ENCODE measurements at places on chromosomes 11 and 22.

- DNase-seq = no peak
Observed at GRCh38 chr11:125949271-125950177, 3.7 kb downstream of the VSIG10L2 start.

DNA sequence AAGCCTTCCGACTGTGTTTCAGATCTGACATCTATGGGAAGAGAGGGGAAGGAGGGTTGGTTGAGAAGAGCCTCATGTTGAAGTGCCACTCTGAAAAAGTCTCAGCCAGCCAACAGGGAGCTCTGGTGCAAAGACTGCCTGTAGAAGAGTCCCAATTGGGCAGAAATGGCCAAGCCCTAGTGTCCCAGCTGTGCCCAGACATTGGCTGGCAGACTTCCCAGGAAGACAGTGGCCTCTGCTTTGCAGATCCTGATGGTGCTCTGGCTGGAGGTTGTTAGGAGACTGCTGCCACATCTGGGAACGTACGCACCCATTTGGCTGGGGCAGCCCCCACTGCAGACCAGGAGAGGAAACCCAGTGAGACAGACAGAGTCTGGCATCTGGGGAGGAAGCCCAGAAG, 3.2 kb upstream of the PLA2G3 start:
- DNase-seq = no peak

DNA sequence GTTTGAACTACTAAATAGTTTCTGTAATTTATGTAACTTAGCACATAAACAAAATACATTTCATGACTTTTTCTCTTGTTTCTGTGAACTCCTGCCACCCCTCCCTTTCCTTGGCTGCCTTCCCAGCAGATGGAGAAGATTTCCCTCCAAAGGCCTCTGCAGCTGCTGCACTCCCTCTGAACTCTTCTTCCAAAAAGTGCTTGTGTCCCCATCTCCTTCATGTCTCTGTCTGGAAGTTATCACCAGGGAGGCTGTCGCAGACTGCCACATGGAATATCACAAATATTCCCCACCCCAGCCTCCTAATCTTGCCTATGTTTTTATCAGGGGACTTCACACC, 1068.3 kb downstream of the OPCML start:
- DNase-seq = no peak

- DNase-seq = no peak
Observed at GRCh38 chr11:108790501-108791299, 125.8 kb downstream of the DDX10 start.

DNA sequence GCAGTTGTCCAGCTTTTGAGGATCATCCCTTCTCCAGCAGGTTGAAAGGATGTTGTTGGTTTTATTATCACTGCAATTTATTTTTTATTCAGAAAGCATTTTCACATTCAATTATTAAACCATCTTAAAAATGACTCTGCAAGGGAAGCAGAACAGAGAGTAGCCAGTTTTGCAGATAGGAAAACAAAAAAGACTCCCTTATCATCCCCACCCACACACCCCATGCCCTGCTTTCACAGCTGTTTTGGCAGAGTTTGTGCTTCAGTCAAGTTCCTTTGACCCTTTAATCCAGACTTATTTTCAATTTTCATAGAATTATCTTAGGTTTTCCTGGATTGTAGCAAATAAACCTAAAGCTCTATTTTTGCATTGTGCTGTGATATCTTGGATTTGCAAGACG, 44.4 kb downstream of the MUC15 start:
- no peak for DNase-seq

GRCh38 chr11:60879971-60880588, 12.7 kb downstream of the ZP1 start:
- DNase-seq = no peak

GRCh38 chr11:72038491-72038890, 39.8 kb downstream of the IL18BP start:
- DNase-seq = no peak

DNA sequence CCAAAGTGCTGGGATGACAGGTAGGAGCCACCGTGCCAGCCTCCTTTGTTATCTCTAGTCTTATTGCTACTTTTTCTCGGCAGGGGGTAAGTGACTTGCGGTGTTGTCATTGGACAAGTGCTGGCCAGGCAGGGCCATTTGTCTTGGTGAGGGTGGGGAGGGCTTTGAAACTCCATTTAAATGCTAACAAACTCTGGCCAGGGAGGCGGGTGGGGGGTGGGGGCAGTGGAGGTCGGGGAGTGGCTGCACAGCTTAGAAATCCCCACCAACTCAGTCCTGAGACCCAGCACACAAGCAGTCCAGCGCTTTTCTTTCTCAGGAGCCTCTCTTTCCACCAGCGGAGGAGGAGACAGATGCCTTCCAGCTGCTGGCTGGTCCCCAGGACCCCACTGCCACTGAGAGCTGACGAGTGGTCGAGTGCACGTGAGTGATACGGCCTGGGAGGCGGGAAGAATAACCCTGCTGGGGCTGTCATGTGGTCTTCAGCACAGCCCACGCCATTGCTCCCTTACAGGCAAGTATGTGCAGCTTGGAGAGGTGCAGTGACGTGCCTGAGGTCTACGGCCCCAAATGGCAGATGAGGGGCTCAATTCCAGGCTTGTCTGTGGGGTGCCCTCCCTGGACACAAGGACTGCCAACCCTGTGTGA, 24.2 kb upstream of the OSBPL5 start:
- DNase-seq = no peak

- DNase-seq = no peak
Observed at GRCh38 chr11:70510106-70510505, 111.8 kb downstream of the CTTN start.

DNA sequence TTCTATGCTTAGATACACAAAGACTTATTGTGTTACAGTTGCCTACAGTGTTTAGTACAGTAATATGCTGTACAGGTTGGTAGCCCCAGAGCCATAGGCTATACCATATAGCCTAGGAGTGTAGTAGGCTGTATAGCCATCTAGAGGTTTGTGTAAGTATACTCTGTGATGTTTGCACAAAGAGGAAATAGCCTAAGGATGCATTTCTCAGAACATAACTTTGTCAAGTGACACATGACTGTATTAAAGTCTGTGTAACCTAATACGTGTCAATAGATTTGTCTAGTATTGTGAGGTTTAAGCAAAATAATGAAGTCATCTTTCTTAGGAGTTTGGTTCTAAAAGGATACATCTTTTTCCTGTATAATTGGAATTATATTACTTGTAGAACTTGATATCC, 5.5 kb downstream of the ZC3H12C start:
- no peak for DNase-seq

DNA sequence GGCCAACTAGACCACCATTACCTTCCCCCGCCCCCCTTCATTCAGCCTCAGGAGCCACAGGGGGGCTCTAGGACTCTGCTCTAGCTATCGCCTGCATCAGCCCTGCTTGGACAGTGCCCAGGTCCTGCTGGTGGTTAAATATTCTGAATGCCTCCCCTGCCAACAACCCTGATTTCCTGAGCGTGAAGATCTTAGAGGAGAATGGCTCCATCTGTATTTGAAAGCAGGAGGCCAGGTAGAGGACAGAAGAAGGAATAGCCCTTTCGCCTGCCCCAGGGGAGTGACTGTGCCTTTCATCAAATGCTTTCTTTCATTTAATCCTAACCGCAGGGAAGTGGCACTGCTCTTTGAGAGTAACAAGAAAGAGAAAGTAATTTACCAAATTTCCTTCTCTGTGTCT, 69.2 kb downstream of the ISX start:
- no peak for DNase-seq

GRCh38 chr11:46659908-46660307, 40.5 kb downstream of the ARHGAP1 start:
- DNase-seq = no peak

GRCh38 chr11:20013346-20014066, 146.8 kb downstream of the DBX1 start:
- DNase-seq = peak; percentile 49

- no peak for DNase-seq
Observed at GRCh38 chr11:65488273-65489034, 10.4 kb upstream of the MALAT1 start.

DNA sequence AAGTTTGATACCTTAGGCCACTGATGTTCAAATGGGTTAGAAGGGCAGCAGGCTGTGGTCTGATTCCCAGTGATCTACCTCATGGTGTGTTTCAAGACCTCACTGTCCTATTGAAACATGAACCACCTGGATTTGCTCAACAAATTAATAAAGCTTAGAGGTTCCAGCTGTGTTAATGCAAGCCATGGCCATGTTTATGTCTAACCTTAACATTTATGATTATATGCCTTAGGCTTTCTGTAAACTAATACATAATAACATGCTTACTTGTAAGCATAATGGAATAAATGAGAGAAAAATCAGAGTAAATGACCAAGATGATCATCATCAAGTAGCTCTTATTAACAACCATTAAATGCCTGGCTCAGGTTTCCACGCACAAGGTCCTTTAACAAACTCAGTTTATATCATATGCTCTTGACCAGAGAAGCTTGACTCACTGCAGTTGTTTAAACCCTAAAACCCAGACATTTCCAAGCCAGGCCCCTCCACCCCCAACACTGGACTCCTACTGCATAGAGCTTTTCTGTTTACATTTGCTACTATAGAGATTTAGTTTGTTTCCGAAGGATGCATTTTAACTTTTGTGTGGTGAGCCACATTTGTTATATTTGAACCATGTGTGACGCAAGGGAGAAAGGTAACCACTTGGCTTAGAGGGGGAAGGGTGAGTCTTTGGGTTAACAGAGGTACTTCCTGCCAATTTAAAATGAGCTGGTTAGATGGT, 43.7 kb downstream of the KREMEN1 start:
- DNase-seq = no peak

GRCh38 chr11:76729214-76729613, 53.9 kb upstream of the TSKU start:
- no peak for DNase-seq

DNA sequence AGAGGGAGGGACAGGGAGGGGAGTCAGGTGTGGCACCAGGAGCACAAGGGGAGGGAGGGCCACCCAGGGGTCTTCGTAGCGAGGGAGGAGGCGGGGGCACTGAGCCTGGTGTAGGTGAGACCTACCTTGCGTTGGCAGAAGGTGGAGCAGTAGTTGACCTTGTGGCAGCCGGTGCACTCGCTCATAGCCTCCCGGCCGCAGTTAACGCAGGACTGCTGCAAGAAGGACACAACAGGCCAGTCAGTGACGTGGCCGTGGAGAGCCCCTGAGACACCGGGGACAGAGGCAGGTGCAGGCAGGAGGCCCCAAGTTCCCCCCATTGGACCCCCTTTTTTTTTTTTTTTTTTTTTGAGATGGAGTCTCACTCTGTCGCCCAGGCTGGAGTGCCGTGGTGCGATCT, 16.8 kb downstream of the DRD4 start:
- DNase-seq = no peak

GRCh38 chr22:24976442-24977218, 24.1 kb downstream of the KIAA1671 start:
- no peak for DNase-seq

DNA sequence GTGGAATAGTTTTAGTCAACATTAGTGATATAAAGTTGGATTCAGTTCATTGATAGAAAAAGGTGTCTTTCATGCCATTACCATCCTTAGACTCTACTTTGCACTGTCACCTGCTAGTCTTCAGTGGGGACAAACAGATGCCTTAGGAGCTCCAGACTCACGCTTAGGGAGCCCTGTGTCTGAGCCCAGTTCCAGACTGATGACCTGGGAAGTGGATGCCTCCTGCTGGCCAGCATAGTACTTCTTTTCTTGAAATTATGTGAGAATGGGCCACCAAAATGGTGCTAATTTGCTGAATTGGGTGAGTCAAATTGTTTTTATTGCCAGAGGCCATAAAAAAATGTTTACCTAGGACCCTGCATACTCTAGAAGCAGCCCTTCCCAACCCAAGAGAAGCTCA, 53.9 kb downstream of the NOX4 start:
- DNase-seq = no peak

- no peak for DNase-seq
Observed at GRCh38 chr22:41885516-41885915, 29.4 kb downstream of the SHISA8 start.

GRCh38 chr11:43987384-43988039, 45.1 kb downstream of the C11orf96 start:
- no peak for DNase-seq

DNA sequence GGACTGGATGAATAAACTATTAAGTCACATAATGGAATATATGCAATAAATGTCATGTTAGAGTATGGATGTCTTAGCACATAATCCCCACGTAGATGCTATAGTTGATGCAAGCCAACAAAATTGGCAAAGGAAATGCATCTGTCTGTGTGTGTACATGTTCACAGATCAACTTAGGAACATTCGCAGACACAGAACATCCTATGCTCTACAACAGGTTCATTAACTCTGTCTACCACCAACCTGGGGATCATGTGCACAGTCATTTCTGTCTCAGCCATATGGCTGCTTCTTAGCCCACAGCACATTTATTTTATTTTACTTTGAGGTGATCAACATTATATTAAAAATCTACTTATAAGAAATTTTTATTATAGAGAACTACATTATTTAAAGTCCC, 4.9 kb downstream of the MSANTD4 start:
- DNase-seq = no peak

- no peak for DNase-seq
Observed at GRCh38 chr11:115721296-115721995, 217.2 kb upstream of the CADM1 start.

DNA sequence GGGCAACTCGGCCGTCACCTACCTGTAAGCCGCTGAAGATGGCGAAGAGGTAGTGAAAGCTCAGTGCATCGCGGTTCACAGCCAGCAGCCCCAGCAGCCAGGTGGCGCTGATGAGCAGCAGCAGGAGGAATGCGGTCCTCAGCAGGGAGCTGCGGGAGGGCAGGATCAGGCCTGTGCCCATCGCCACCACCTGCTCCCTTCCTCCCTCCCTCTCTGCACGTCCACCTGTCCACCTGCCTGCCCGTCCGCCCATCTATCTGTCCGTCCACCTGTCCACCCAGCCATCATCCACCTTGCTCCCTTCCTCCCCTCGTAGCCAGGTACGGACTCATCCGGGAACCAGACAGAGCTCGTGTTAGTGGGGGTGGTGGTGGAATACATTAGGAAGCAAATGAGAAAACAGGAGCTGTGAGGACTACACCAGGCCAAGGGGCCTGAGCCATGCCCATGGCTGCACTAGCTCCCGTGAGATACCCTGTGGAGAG, 32.2 kb downstream of the TRMU start:
- DNase-seq = peak; percentile 20

DNA sequence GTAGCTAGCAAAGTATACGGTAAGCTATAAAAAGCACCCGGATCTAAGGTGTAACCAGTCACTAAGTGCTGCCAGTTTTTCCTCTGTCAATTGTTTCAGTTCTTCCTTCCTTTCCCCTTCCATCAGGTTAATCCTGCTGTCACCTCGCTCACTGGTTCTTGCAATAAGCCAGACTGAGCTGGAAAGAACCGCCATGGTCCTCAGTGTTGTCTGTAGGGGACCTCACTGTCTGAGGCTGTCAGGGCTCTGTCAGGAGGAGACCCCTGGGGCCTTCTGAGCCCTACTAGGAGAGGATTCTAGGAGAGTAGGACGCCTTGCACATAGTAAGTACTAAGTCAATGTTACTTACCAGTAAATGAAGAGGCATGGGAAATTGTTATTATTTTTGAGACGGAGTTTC, 1.4 kb upstream of the TBC1D22A start:
- no peak for DNase-seq

GRCh38 chr22:42908374-42908746, 51.3 kb upstream of the ARFGAP3 start:
- DNase-seq = no peak

GRCh38 chr11:35303596-35304385, 115.6 kb downstream of the SLC1A2 start:
- DNase-seq = no peak

Measured in CMK (cell line).